ENCODE measurements at places on chromosomes 1 and 21.

GRCh38 chr1:225950905-225951497, 10.0 kb upstream of the LEFTY2 start:
- DNase-seq, result no peak

GRCh38 chr1:61089338-61089737, 7.0 kb downstream of the NFIA start:
- no peak for DNase-seq

DNA sequence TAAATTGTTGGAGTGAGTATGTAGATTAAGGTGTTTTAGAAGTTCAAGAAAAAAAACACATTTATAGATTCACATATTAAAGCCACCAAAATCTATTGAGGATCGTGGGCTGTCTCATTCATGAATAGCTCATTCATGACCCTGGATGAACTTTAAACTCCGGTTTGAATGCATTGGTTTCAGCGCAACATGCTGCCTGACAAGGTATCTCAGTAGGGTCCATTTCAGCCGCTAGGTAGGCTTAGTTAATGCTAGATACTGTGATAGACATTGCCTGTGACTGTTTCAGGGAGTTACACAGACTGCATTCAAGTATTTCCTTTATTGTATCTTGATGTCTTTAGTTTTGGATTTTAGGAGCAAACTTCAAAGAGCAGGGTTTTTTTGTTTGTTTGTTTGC, 140.5 kb upstream of the POGK start:
- no peak for DNase-seq

- no peak for DNase-seq
Measured at GRCh38 chr1:60867782-60868181, 214.6 kb upstream of the NFIA start.

- no peak for DNase-seq
Measured at GRCh38 chr1:61051719-61052394, 30.5 kb upstream of the NFIA start.
